ENCODE measurements at places on chromosomes 6 and 20.

DNA sequence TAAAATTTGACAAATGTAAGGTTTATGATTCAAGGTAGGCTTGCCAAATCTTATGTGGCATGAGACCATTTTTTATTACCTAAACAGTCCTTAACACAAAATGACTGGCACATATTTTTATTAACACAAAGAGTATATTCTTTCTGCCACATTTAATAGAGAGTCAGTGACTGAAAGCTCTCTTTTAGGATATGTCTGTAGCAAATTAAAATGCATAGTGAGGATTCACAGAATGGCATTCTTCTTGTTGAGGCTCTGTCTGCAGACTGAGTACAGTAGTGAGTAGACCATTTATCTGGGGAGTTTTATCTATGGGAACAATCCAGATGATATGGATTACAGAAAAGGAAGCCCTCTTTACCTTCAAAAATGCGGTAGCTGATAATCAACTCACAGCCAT, 56.5 kb downstream of the HAO1 start:
- no peak for DNase-seq

GRCh38 chr6:292506-293192, 362 bp downstream of the DUSP22 start:
- peak; percentile 58 for DNase-seq

DNA sequence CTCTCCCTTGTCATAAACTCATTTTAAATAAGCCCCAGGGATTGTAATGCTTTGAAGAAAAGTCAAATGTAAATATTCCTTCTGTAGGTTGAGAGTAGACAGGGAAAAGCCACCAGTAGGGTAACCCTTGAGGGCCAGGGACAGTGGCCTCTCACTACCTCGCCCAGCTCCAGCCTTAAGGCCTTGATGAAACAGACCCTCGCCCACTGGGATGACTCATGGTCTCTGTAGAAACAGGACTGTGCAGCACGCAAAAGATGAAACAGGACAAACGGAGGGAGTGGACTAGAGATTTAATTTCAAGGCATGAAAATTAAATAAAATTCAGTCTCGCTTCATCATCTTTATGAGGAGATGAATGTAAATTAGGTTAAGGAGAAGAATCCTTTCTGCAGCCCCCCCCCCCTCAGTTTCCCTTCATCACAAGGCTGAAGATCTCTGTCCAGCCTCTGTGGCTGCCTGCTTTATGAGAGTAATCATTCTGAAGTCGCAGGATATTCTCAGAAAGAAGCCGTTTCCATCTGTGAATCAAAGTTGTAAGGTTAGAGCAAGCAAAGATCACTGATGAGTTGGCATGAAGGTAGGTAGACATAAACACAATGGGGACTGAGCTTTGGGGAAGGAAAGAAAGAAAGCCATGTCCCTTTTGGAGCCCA, 60.4 kb downstream of the TMEM200A start:
- no peak for DNase-seq

DNA sequence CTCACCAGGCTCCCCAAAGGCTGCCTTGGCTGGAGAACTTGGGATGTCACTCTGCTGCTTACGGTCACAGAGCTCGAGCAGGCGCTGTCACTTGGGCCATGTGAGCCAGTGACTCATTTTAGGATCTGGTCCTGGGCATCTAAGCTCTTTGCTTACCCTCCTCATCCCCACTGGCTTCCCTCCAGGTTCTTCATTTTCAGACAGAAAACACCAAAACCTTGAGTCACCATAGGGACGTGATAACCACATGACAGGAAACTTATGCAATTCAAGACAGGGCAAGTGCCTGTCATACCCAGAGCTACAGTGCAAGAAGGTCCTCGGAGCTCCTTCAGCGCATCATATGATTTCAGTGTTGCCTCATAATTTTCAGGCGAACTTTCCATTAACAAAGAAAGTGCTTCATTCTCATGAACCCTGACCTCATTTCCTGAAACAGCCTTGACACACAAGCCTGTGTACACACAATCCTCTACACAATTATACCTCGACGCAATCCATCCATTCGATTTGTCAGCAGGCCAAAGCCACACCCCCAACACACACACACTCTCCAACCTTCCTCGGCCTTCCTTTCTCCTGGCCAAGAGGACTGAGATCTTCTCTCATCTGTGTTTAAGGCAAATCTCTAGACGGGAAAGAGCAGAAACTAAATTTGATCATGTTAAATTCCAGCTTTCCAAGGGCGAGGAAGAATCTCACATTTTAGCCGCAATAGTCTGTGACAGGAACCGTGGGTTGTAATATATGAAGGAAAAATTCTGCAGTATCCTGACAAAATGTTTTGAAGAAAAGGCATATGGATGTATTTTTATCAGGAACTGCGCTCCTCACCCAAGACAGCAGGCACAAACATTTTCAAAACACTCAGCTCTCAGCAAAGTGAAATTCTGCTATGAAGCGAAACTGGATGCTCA, 25.3 kb downstream of the TBC1D7 start:
- no peak for DNase-seq

DNA sequence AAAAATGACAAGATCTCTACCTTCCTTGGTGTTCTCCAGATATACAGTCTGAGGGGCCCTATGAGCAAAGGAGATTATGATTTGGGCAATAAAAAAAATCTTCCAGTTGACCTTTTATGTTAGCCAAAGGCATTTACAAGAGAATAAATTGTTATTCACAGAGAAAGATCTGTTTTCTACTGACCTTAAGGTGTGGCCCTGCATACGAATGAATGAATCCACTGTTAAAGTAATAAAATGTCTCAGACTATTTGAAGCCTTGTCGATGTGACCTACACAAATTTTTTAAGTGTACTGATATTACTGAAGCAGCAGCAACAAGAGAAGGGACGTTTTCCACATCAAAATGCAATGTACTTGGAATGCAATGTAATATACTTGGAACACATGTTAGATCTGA, 95.9 kb upstream of the SSTR4 start:
- DNase-seq, result no peak

DNA sequence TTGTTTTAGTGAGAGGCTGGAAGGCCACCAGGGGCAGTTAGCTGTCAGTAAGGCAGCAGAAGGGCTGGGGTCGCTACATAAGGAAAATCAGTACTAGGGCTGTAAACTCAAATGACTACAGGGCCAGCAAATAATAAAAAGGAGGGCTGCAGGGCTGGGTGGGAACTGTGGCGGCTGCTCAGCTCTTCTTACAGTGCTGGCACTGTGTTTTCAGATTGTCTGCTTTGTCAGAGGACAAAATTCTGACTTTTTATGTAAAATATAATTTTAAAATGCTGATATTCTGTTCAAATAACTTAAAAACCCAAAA, 23.2 kb downstream of the HLA-A start:
- DNase-seq, result no peak

DNA sequence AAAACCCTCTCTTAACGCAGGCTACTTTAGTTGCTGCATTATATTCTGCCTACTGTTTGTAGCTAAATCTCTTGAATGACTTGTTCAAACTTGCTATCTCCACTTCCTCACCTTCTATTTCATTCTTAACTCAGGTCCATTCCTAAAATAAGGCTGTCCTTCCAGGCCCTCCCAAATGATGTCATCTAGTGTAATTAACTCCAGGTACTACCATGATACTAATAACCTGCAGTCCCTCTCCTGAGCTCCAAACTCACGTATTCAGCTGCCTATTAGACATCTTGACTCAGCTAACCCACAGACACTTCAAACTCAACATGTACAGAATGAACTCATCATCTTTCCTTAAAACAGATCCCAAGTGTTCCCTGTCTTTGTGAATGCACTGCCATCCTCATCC, 10.5 kb upstream of the TOP1 start:
- DNase-seq, result no peak

GRCh38 chr6:134287859-134288537, 29.9 kb downstream of the SGK1 start:
- DNase-seq, result no peak
